ENCODE measurements at places on chromosomes 12 and 14. TPM values are rescaled to one million over a fixed set of nuclear protein-coding genes. Genes with fewer than 3 reads are reported as not detected.

The MFAP5 gene
- 18.4 TPM for total RNA-seq

The SLC22A17 gene
- total RNA-seq, result 8.0 TPM

The GPRC5A gene
- 463 TPM for total RNA-seq

The NIN gene
- total RNA-seq, result 24.7 TPM

DNA sequence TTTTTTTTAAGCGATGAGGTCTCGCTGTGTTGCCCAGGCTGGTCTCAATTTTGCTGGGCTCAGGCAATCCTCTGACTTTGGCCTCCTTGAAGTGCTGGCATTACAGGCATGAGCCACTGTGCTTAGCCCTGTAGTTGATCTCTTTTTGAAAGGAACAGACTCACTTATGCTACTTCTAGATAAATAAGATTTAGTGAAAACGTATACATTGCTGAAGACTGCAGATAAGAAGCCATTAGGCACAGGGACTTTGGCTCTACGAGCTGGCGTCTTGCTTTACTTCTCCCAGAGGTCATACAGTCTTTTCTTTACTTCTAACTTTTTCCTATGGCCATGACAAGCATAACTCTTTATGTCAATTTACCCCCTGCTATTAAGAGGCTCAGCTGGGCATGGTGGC is 9.4 kb downstream of the PTGR2 start:
- no peak for DNase-seq

GRCh38 chr14:54722791-54723432 is 156.0 kb downstream of the SAMD4A start:
- no peak for DNase-seq

DNA sequence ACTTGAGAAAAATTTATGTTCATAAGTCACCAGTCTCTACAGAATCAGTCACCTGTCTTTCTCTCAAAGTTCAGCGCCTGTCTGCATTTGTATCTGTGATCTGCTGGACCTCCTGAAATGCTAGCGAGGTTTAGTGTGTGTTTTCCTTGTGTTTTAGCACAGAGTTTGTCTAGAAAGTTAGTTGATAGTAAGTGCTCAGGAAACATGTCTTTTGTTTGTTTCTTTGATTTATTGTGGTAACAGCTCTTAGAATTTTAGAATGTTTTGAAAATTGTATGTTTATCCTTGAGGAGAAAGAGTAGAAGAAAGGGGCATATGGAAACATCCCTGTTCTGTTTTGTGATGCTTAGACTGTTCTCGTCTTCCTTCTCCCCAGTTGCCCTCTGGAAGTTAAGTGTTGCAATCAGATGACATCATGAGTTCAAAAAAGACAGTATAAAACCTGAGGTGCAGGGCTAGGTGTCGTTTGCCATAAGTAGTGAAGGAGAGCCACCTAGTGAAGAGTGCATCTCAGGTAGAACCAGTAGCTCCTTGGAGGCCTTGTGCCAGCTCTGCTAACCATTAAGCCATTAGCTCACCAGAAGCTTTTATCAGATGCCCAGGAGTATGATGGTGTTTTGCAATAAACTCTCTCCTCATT is 44.8 kb downstream of the FBXW8 start:
- peak; percentile 34 for DNase-seq

- DNase-seq, result no peak
These were observed 114.8 kb downstream of the PLXNC1 start for GRCh38 chr12:94263011-94263811.

- no peak for DNase-seq
These were observed 9.0 kb downstream of the BCL11B start for GRCh38 chr14:99262977-99263448.

- no peak for DNase-seq
These were observed 94.3 kb upstream of the NAV3 start for GRCh38 chr12:77736219-77736965.

DNA sequence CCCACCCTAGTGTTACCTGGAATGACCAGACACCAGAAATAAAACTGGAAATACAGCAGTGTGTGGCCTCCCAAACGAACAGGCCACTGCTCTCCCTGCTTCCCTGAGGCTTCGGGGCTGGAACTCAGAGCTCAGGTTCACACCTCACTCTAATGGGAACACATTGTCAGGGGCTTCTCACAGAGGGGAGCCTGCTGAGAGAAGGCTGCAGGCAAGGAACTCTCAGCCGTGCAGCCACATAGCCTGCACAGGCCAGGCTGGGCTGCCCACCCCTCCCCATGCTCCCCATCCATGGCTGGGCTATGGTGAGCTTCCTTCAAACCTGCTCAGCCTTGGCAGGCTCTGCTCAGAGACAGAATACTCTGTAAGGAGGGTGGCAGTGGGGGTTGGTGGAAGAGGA is 302.5 kb downstream of the EMP1 start:
- no peak for DNase-seq
